ENCODE measurements at places on chromosomes 2 and 18. TPM values are rescaled to one million over a fixed set of nuclear protein-coding genes. Genes with fewer than 3 reads are reported as not detected.

- H3K27ac ChIP-seq = no peak overlapping the region
- no peaks in the 10 kb centered on the region for H3K27me3 ChIP-seq
- no peak for DNase-seq
- peaks cover 2% of the 10 kb centered on the region for H3K4me1 ChIP-seq
- H3K36me3 ChIP-seq = no peaks in the 10 kb centered on the region
- H3K4me3 ChIP-seq = no peak overlapping the region
These were observed 5.9 kb upstream of the CNNM3 start for GRCh38 chr2:96809951-96810782.

Gene SOWAHC
- 14.1 TPM for total RNA-seq

DNA sequence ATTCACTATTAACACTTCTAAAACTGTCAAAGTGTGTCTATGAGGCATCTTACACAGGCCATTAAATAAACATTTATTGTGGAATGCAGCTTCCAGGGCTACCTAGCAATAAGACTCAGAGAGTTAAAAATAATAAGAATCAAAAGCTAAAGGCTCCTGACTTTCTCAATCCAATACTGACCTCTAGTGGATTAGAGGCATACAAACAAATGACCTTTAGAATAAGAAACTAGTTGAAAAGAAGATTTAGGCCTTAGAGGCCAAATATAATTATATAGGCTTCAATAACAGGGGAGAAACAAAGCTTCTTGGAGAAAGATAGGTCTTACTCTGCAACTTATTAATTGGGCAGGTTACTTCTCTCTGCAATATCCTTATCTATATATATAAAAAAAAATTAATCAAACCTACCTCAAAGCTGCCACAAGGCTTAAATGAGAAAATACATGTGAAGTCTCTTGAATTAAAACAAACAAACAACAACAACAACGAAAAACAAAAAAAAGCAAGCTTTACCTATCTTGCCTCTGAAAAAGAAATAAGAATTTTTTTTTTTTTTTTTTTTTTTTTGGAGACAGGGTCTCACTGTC is 246.1 kb downstream of the EXOC6B start:
- peaks cover 2% of the 10 kb centered on the region for H3K4me1 ChIP-seq
- no peak for DNase-seq
- no peak overlapping the region for H3K27ac ChIP-seq
- H3K4me3 ChIP-seq = no peak overlapping the region

Gene RAB3GAP1
- 44.3 TPM for total RNA-seq

DNA sequence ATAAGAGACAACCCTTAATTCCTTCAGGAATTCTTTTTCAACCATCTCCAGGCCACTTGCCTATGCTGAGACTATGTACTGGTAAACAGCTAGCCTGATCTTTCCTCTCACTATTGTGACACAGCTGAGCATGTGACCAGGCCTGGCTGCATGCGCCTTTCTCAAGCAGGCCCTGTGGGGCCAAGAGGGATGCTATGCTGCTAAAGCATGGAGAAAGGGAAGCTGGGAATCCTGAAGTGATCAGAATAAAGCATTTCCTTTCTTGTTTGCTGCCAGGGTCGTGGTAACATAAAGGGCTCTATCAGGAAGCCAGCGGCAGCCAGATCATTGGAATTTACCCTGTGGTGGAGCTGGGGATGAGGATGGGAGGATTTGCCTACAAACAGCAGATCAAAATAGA is 29.8 kb upstream of the LCLAT1 start:
- H3K4me3 ChIP-seq = no peak overlapping the region
- H3K36me3 ChIP-seq = no peaks in the 10 kb centered on the region
- DNase-seq = peak; percentile 85
- no peaks in the 10 kb centered on the region for H3K27me3 ChIP-seq

GRCh38 chr2:122391726-122392125 is 636.3 kb downstream of the TSN start:
- no peaks in the 10 kb centered on the region for H3K4me1 ChIP-seq
- no peak overlapping the region for H3K4me3 ChIP-seq
- no peaks in the 10 kb centered on the region for H3K36me3 ChIP-seq
